Suprapubic skin (tissue), 4 donors: ENCODE measurements at places on chromosomes 2 and 18.

GRCh38 chr2:121869363-121869762 lies 113.9 kb downstream of the TSN start:
- no peak for DNase-seq

GRCh38 chr2:208183526-208183925 lies 6.3 kb downstream of the C2orf80 start:
- no peak for DNase-seq

- no peak for DNase-seq
Observed at GRCh38 chr2:154527962-154528361, 170.5 kb upstream of the KCNJ3 start.

- DNase-seq, result no peak
Observed at GRCh38 chr2:234793212-234793785, 158.5 kb upstream of the SH3BP4 start.

GRCh38 chr18:59899298-59900221 lies at the start of gene PMAIP1:
Gene PMAIP1 (plus strand): TSS chr18:59899996. CDS start chr18:59900178, 182 bp downstream.
- DNase-seq, result peak; percentile 91

- no peak for DNase-seq
Observed at GRCh38 chr2:173136067-173136466, 60.4 kb downstream of the MAP3K20 start.

- DNase-seq, result no peak
Observed at GRCh38 chr2:96267159-96267971, 1.3 kb downstream of the CIAO1 start.

DNA sequence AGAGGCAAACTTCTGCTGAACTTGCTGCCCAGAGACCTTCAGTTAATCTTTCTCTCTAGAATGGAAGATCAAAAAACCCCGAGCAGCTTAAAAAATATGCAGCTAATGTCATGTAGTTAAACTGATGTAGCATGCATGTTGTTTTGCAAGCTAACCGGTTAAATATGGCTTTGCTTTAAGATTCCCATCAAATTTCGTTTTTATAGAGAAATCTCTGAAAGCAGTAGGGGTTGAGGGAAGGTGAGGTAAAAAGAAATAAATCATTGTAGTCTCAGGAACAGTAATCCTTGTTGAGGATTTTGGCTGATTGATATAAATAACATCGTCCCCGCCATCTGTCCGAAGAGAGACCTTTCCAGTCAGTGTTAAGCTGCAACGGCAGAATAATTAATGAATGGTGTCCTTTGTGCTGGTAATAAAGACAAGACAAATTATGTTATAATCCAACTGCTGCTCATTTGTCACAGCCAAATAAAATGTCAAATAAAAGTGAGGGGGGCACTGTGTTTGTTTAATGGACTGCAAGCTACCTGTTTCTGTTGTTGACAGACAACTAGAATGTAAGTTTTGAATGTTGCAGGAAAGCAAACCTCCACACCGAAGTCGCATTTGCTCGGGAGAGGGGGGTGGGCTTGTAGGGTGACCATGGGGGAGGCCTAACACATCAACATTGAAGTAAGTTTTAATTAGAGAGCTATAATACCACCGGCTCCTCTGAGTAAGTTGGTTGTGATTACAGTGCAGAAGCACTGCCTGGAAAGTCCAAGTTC lies 555.5 kb downstream of the ARHGAP15 start:
- DNase-seq, result no peak

GRCh38 chr18:72799106-72799505 lies 68.7 kb downstream of the NETO1 start:
- no peak for DNase-seq
